ENCODE measurements at places on chromosomes 16 and 17. TPM values are rescaled to one million over a fixed set of nuclear protein-coding genes. Genes with fewer than 3 reads are reported as not detected.

Gene HCRT
- not detected for polyA plus RNA-seq

Gene CDRT15
- 0.76 TPM for polyA plus RNA-seq

Gene TBC1D3
- not detected for polyA plus RNA-seq

Gene CLEC19A
- 0.08 TPM for polyA plus RNA-seq

Gene ITGA3
- 81.5 TPM for polyA plus RNA-seq

Gene NPB
- polyA plus RNA-seq: 1.4 TPM

Gene ASB16
- 1.1 TPM for polyA plus RNA-seq

Gene ST6GALNAC1
- polyA plus RNA-seq: 0.17 TPM

Gene MYH8
- 0.56 TPM for polyA plus RNA-seq

Gene NCOR1
- 66.5 TPM for polyA plus RNA-seq

Gene MYL11
- polyA plus RNA-seq: not detected

Gene CBX4
- 16.9 TPM for polyA plus RNA-seq

Gene CFAP119
- polyA plus RNA-seq: 7.5 TPM

Gene NKD1
- polyA plus RNA-seq: 13.3 TPM

Gene LRRC36
- polyA plus RNA-seq: 1.5 TPM

Gene C16orf96
- 0.41 TPM for polyA plus RNA-seq

Gene CES5A
- polyA plus RNA-seq: not detected

Gene CD300LF
- 0.23 TPM for polyA plus RNA-seq

Gene TP53TG3B
- not detected for polyA plus RNA-seq

Gene HEATR9
- polyA plus RNA-seq: not detected

Gene EDC4
- 106 TPM for polyA plus RNA-seq

Gene BBS2
- polyA plus RNA-seq: 86.2 TPM

Gene OTOA
- polyA plus RNA-seq: 0.20 TPM

Gene KRTAP4-9
- not detected for polyA plus RNA-seq

Gene AATK
- polyA plus RNA-seq: 5.3 TPM

Gene ARL5C
- polyA plus RNA-seq: not detected

Gene KRTAP9-4
- not detected for polyA plus RNA-seq

Gene ANKRD11
- 111 TPM for polyA plus RNA-seq

Gene SERPINF2
- 97.2 TPM for polyA plus RNA-seq

Gene NPIPA3
- 5.2 TPM for polyA plus RNA-seq

Gene MARF1
- 54.4 TPM for polyA plus RNA-seq

Gene PLK1
- 26.3 TPM for polyA plus RNA-seq

Gene MMP15
- polyA plus RNA-seq: 12.0 TPM

Gene MYH1
- polyA plus RNA-seq: 0.04 TPM

Gene PRDM7
- polyA plus RNA-seq: 1.2 TPM

Gene BOLA2B
- 13.0 TPM for polyA plus RNA-seq

Gene SLC16A6
- 0.61 TPM for polyA plus RNA-seq

Gene PRSS36
- 0.90 TPM for polyA plus RNA-seq

Gene KCNJ18
- not detected for polyA plus RNA-seq

Gene GPRC5C
- 104 TPM for polyA plus RNA-seq

Gene MAPT
- 7.8 TPM for polyA plus RNA-seq

Gene HASPIN
- 3.3 TPM for polyA plus RNA-seq

Gene TNFRSF13B
- polyA plus RNA-seq: not detected

Gene MEOX1
- 14.9 TPM for polyA plus RNA-seq

Gene EFCAB13
- 9.3 TPM for polyA plus RNA-seq

Gene FBXW10B
- polyA plus RNA-seq: 0.50 TPM

Gene GNAO1
- 7.3 TPM for polyA plus RNA-seq

Gene HAS3
- 4.6 TPM for polyA plus RNA-seq

Gene C16orf95
- 2.5 TPM for polyA plus RNA-seq

All from left renal pelvis (tissue), 4 donors.